ENCODE measurements at places on chromosomes 3 and 15.

DNA sequence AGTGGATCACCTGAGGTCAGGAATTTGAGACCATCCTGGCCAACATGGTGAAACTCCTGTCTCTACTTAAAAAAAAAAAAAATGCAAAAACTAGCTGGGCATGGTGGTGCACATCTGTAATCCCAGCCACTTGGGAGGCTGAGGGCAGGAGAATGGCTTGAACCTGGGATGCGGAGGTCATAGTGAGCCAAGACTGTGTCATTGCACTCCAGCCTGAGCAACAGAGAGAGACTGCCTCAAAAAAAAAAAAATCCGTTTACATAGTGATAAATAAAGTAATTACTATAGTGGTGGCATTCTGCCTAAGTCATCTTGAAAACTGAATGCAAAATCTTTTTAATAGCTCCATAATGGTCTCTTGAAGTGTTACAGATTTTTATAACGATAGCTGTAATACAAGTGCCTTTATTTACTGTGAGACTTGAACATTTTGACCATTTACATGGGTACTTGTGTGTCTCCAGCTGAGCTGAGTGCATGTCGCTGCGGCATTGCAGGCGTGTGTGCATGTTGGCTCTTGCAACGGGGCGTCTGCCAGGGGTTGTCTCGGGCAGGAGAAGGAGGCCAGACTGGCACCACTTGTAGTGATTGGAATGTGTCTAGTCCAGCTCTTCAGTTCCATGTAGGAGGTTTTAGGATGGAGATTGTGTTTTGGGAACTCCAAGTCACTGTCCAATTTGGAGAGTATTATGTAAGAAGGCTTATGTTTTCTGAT is 111.9 kb downstream of the IGF1R start:
- no peak for DNase-seq

- no peak for DNase-seq
Measured at GRCh38 chr3:67976663-67977062, 322.3 kb upstream of the SUCLG2 start.

DNA sequence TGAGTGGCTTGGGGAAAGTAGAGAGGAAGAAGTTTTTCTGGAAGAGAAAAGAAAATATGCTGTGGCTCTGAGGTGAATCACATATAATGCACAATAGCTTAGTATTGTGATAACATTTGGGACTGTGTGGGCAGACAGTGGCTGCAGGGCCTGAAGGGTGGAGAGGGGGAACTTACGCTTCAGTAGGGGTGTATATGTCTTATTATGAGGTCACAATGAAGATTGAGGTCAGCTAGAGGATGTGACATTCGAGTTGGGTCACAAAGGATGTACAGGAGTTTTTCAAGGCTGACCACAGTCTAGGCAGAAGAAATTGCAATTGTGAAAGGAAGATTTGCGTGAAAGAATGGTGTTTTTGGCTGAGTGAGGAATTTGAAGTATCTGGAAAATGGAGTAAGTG is 414.8 kb downstream of the LPP start:
- no peak for DNase-seq

DNA sequence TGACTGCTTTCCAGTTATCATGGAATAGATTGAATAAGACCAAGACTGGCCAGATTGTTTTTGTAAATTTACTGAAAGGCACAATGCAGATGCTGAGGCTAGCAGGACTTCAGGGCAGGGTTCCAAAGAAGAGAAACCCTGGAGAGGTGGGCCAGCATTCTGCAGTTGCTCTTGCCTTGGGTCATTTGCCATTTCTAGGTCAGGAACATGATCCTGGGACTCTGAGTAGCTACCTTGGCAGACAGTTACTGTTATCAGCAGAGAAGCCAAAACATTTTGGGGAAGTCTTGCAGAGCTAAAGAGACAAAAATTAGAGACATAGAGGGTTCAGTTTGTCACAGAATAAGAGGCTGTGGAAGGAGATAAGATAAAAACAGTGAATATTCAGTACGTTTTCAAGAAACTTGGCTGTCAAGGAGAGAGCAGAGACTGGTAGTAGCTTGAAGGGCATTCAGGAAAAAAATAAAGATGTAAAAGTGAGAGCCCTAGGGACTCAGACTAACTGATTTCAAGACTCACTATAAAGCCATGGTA is 46.8 kb upstream of the MYRIP start:
- DNase-seq = no peak

DNA sequence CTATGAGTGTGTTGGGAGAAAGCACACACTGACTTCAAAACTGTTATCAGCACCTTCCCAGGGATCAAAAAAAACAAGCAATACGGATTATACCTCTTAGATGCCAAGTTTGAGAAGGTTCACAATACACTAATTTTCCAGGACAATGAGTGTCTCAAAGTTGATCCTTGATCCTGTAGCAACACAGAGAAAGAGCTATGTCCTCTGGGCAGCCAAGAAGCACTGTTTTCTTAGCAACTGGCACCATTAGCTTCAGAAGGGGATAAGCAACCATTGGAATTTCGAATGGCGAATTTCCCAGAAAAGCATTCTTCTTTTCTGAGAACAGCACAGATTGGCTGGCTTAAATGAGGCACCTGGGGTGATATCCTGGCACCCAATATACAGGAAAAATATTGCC is 270.3 kb upstream of the RORA start:
- DNase-seq = no peak

DNA sequence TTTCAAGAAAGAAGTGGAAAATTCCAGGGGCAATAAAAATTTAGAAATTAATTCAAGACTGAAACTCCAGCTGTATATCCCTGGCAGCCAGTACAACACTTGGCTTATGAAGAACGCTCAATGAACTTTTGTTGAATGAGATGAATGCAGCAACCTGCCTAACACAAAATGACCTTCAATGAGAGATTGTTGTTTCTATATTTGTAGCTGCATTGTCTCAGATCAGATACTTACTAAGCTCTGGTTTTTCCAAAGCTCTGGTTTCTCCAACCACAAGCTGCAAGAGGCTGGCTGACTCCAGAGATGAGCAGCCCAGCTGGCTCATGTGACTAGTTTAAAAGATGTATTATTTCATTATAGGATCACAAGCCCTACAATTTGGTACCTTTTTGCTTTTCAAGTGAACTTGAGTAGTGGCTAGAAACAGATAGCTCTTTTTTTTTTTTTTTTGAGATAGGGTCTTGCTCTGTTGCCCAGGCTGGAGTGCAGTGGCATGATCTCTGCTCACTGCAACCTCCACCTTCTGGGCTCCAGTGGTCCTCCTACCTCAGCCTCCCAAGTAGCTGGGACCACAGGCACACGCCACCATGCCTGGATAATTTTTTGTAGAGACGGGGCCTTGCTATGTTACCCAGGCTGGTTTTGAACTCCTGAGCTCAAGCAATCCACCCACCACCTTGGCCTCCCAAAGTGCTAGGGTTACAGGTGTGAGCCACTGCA is 57.4 kb downstream of the UMPS start:
- no peak for DNase-seq

DNA sequence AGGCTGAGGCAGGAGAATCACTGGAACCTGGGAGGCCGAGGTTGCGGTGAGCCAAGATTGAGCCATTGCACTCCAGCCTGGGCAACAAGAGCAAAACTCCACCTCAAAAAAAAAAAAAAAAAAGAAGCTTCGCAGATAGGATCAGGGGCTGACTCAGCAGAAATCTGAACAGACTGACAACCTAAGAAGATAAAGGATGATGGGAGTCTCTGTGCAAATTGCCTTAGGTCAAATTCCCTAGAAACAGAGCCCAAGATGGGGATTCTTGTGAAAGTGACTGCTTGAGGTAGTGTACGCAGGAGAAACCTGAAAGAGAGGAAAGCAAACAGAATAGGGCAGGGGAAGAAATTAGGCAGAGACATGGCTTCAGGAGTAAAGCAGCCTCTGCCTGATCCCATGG is 160.8 kb upstream of the LRIG1 start:
- no peak for DNase-seq

DNA sequence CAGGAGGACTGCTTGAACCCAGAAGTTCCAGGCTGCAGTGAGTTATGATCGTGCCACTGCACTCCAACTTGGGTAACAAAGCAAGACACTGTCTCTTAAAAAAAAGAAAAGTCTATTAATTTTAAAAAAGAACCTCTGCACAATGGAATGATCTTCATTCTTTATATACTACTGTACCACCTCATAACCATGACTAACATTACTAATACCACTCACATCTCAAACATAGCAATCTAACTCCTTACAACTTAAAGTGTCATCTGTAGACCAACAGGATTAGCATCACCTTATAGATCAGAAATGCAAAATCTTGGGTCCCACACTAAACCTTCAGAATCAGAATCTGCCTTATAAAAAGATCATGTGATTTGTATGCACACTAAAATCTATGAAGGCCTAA is 48.8 kb upstream of the MAP4 start:
- DNase-seq = no peak

GRCh38 chr3:185778094-185778493 is 46.7 kb downstream of the IGF2BP2 start:
- DNase-seq = no peak

DNA sequence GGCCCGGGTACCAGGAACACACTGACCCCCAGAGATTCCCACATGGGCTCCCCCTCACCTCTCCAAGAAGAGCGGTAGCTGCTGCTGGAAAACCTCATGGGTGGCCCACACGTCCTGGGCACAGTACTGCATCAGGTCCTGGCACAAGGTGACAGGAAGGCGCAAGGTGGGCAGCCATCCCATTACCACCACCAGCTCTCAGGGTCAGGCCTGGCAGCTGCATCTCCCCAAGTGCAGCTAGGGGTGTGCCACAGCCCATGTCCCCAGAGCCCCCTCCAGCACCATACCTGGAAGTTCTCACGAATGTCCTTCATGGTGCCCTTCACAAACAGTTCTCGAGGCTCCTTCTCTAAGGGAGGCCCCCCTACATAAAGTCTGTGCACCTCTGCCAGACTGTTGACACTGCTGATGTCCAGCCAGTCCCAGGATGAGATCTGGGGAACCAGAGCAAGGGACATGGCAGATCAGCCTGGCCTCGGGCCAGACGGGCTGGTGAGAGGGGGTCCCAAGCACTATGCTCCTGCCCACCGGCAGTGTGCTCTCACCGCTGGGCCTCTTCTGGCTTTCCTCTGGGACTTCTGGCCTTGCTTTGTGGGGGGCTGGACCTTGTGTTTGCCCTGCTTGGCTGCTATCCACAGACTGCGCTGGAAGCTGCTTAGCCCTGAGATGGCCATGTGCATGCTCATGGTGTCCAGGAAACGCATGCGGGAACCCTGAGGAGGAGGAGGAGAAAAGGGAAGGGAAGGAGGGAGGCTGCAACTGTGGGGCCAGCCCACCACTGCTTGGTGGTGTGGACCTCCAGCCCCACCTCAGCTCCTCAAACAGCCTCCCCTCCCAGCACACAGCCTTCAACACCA is 6.0 kb downstream of the POLG start:
- DNase-seq = no peak

DNA sequence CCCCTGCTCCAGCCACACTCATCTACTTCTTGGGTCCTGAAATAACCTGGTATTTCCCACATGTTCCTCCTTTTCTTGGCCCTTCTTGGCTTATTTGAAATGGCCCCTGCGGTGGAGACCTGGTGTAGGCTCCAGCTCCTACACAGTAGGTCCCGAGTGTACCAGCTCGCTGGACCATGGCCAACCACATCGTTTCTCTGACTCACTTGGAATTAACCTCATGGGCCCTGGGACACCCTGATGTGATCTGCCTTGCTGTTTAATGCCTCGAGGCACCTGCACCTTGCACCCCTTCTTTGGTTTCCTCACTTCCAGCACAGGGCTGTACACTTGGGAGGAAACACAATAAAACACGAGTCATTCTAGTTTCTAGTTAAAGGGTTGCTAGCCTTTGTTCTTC is 60.3 kb downstream of the FEM1B start:
- DNase-seq = no peak

DNA sequence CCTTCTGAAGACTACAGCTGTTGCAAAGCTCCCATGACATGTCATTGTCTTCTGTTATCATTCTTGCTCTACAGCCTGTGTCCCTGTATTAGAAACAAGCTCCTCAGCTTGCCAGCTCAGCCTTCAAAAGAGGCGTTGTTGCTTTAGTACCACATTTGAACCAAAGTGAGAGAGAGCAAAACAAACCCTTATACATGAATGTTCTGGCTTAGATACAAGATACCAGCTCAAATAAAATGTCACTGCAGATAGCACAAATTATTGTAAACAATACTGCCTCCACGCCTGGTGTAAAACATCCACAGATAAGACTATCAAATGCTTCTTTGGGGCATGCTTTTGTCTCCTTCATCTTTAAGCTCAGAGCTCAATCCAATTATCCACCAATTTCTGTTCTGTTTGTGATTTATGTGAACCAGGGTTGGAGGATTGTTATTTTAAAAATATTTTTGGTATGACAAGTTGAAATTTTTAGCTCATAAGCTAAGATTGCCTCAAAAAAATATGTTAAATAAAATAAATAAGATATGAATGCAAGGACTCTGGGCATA is 403.6 kb upstream of the CDIN1 start:
- DNase-seq = no peak

DNA sequence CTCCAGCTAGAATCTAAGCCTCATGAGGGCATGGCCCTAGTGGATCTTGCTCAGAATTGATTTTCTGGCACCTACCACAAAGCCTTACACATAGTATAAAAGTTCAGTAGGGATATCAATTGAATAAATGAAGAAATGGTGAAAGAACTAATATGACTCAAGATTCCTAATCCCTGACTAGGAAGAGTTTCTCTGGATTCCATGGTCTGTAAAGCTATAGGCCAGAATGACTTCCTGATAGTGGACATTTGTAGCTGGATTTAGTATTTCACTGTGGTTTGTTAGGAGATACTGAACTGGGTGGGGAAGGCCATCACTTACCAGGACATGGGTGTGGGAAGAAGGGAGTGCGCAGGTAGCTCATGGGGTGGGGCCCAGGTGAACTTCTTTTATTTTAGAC is 168.9 kb downstream of the RAP2B start:
- DNase-seq = no peak

DNA sequence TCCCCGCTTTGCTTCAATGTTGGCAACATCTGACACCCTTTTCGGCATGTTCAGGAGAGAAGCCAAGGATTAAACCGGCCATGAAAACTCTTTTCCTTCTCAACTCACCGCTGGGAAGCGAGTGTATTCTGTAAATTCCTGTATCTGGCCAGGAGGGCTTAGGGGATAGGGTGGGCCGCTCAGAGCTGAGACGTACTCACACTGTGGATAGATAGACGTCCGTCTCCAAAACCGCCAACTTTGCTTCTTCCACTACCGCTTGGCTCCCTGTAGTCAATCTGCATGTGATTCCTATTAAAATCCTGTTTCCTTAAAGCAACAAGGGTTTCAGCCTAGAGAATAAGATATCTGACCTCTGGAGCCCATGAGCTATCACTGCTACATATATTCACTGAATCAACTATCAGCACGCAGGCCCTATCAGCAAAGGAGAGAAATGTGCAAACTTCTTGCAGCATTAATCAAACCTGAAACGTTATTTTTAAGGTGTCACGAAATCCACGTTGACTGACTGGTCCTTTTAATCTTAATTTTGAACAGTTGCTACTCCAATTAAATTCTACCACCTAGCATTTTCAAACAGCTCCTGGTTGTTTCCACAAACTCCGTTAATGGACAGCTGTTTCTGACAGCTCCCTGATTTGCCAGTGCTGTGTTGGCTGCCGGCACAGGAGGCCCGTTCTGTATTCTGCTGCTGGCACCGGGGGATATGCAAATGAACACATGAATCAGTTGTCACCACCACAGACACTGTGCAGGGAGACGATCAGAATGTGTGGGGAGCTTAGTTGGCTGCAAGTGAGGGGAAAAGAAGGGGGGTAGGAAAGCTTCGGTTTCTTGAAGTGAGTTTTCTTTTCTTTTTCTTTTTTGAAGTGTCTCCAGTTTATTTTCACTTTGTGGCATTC is 438.9 kb upstream of the ARRDC4 start:
- no peak for DNase-seq
